ENCODE measurements at places on chromosomes 4 and X.

DNA sequence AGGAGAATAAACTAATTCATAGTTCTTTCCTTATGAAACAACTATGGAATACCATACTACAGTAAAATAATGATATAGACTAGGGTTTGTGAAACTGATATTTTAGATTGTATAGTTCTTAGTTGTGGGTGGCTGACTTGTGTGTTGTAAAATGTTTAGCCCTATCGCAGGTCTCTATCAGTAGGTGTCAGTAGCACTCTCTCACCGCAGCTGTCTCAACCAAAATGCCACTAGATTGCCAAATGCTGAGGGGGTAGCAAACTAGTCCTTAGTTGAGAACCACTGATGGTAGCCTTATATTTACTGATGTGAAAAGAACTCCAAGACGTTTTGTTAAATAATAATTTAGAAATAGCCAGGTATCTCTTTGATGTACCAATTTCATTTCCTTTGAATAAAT lies 48.1 kb downstream of the RHOXF2B start:
- H3K36me3 ChIP-seq: no peaks in the 10 kb centered on the region
- no peaks in the 10 kb centered on the region for H3K27me3 ChIP-seq
- H3K4me3 ChIP-seq: no peak overlapping the region
- H3K27ac ChIP-seq: no peak overlapping the region

DNA sequence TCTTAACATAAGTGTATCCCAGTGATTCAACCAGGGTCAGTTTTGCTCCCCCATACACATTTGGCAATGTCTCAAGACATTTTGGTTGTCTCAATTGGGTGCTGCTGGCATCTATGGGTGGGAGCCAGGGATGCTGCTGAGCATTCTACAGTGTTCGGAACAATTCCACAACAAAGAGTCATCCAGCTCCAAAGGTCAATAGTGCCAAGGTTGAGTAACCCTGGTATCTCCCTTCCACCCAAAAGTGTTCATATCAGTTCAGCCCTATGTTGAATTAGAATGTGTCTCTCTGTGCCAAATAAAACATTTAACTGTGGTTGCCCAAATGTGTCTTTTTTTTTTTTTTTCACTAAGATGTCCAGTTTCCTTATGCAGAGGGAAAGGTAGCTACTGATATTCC lies 129.4 kb upstream of the RAI2 start:
- no peaks in the 10 kb centered on the region for H3K36me3 ChIP-seq
- no peaks in the 10 kb centered on the region for H3K4me1 ChIP-seq
- no peak overlapping the region for H3K4me3 ChIP-seq
- H3K27ac ChIP-seq: no peak overlapping the region
- DNase-seq: no peak

DNA sequence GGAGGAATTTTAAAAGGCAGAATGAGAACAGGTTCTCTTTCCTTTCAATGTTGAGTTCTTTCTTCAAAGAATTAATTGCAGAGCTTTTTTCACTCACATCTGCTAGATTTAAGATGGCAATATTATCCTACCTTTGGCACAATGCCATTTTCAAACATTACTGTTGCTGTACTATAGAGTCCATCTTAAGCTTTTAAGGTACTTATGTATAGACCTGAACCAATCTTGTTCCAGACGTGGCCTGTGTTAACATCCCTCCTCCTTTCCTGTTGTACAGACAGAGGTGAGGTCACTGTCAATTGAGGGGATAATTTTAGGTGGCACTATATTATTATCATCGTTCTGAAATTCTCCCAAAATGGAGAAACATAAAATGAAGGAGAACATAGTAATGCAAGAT lies 53.0 kb upstream of the MYOZ2 start:
- no peak overlapping the region for H3K27ac ChIP-seq
- no peaks in the 10 kb centered on the region for H3K27me3 ChIP-seq
- no peaks in the 10 kb centered on the region for H3K4me1 ChIP-seq
- H3K4me3 ChIP-seq: no peak overlapping the region

GRCh38 chrX:140709421-140709846 lies at the start of gene LINC00632:
LINC00632 (plus strand) TSS chrX:140709759.
- peak within 1 kb of the TSS; percentile 45 for H3K27ac ChIP-seq
- DNase-seq: no peak
- peak within 1 kb of the TSS; percentile 52 for H3K4me3 ChIP-seq
- no peaks in the 10 kb centered on the region for H3K27me3 ChIP-seq

DNA sequence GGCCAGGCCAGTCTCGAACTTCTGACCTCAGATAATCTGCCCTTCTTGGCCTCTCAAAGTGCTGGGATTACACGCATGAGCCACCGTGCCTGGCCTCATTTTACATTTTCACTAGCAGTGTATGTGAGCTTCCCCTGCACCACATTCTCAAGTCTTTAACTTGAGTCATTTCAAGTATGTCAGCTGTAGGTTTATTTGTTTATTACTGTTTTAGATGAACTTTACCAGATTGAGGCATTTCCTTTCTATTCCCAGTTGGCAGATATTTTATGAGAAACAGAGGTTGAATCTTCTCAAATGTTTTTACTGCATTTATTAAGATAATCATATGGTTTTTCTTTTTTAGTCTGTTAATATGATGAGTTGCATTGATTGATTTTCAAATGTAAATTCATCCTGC lies 114.6 kb upstream of the SH3RF1 start:
- no peak overlapping the region for H3K4me3 ChIP-seq
- no peak for DNase-seq
- no peak overlapping the region for H3K27ac ChIP-seq
- H3K4me1 ChIP-seq: no peaks in the 10 kb centered on the region
- H3K27me3 ChIP-seq: no peaks in the 10 kb centered on the region

DNA sequence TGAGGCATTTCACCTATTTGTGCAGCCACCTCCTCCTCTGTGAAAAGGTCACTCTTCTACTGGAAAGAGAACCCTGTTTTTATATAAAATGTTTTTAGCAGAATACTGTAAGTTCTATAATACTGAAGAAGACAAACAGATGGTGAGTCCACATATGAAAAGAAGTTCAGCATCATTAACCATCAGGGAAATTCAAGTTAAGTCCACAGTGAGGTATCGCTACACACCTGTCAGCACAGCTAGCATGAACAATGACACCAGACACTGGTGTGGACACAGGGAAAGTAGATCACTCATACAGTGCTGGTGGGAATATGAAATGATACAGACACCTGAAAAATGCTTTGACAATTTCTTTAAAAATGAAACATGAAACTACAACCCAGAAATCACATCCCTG lies 133.0 kb downstream of the MAD2L1 start:
- H3K36me3 ChIP-seq: no peaks in the 10 kb centered on the region
- H3K4me1 ChIP-seq: no peaks in the 10 kb centered on the region
- DNase-seq: no peak

DNA sequence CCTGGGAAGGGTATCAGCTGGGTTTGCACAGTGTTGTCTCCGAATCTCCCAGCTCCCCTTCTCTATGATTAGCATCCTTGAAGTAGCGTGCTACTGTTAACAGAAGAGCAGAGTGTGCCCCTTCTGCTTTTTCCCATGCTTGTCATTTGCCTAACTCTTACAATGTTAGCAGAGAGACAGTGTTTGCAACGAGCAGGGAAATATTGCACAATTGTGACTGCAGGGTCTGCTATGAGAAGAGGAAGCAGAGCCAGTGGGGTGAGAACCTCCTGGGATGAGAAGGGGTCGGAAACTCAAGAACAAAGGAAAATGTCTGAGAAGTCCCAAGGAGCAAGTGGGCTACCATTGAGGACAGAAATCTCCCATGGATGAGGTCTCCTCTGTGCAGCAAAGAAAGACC lies 7.8 kb upstream of the CHRNA9 start:
- no peak overlapping the region for H3K4me3 ChIP-seq
- H3K4me1 ChIP-seq: no peaks in the 10 kb centered on the region
- no peaks in the 10 kb centered on the region for H3K36me3 ChIP-seq
- no peak overlapping the region for H3K27ac ChIP-seq
- DNase-seq: no peak

DNA sequence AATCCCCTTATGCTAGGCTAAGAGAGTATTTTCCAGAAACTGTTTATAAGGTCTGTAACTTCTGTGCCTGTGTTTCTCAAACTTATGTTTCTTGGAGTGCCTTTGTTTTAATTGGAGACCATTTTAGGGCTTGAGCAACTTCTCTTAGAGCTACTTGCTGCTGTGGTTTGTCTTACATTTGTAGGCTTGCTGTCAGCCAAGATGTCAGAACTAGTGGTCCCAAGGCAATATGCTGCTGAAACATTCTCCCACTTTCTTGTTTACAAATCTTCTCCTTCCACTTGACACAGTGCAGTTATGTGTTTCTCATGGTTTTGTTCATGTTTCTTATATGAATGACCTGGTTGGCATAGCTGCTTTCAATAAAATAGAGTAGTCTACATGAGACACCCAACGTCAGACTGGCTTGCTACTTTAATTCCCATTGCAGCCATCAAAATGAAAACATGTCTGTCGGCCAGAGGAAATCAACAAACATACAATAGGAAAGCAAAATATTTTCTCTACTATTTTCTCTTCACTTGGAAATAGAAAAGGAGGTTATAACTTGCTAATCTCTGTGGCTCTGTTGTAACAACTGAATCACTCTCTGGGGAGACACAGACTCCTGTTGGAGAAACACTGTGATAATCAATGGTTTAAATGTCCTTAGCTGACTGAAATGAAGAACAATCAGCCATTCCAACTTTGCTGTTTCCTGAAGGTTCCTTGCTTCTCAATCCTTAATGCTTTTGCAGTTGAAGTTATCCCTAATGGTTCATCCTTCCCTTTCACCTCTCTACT lies 426.4 kb downstream of the PDGFC start:
- H3K36me3 ChIP-seq: no peaks in the 10 kb centered on the region
- no peak for DNase-seq
- no peaks in the 10 kb centered on the region for H3K4me1 ChIP-seq
- no peak overlapping the region for H3K27ac ChIP-seq
- no peak overlapping the region for H3K4me3 ChIP-seq

DNA sequence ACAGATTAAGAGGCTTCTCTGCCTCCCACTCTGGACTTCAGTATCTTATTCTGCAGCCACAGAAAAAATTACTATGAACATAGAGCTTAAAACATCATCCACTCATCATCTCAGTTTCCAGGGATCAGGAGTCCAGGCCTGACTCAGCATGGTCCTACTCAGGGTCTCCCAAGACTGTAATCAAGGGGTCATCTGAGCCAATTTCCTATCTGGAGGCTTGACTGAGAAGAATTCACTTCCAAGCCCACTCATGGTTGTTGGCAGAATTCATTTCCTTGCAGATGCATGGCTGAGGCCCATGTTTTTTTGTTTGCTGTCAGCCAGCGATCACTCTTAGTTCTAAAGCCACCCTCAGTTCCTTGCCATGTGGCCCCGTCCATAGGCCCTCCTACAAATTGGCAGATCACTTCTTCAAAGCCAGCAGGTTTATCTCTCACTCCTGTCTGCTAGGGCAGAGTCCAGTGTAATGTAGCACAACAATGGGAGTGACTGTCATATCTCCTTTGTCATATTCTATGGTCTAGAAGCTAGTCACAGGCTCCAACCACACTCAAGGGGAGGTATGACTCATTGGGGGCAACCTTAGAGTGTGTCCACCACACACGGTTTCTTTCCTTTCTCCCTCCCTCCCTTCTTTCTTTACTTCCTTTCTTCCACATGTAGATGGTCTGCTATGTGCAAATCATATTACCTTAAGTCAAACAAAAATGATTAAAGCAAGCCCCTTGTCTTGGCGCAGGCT lies 251.6 kb downstream of the QDPR start:
- DNase-seq: no peak
- H3K27ac ChIP-seq: no peak overlapping the region
- H3K4me3 ChIP-seq: no peak overlapping the region
- H3K27me3 ChIP-seq: no peaks in the 10 kb centered on the region

DNA sequence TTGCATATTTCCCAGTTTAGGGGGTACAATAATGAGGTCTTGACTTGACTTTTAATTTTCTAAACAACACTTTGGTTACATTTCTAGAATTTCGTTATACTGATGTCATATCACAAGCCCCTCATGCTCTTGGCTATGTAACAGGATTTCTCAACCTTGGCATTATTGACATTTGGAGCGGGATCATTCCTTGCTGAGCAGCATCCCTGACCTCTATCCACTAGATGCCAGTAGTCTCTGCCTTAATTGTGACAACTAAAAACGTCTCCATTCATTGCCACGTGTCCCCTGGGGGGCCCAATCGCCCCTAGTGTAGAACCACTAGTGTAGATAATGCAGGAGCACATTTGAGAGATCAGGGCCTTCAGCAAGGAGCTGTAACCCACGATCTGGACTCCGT lies 234.2 kb upstream of the MID1 start:
- H3K36me3 ChIP-seq: no peaks in the 10 kb centered on the region
- no peak overlapping the region for H3K4me3 ChIP-seq
- no peak for DNase-seq
- no peaks in the 10 kb centered on the region for H3K27me3 ChIP-seq
- H3K4me1 ChIP-seq: no peaks in the 10 kb centered on the region

GRCh38 chr4:156505341-156505955 lies 466.2 kb downstream of the PDGFC start:
- no peak overlapping the region for H3K27ac ChIP-seq
- H3K27me3 ChIP-seq: no peaks in the 10 kb centered on the region
- peak; percentile 19 for DNase-seq
- no peaks in the 10 kb centered on the region for H3K36me3 ChIP-seq

- no peak for DNase-seq
- no peak overlapping the region for H3K27ac ChIP-seq
- H3K4me1 ChIP-seq: peaks cover 3% of the 10 kb centered on the region
- no peak overlapping the region for H3K4me3 ChIP-seq
Observed at GRCh38 chrX:70504772-70505450, 60.3 kb downstream of the DLG3 start.

- H3K4me3 ChIP-seq: no peak overlapping the region
- H3K27ac ChIP-seq: no peak overlapping the region
- no peak for DNase-seq
- H3K4me1 ChIP-seq: no peaks in the 10 kb centered on the region
Observed at GRCh38 chrX:41245641-41246040, 88.3 kb upstream of the DDX3X start.

DNA sequence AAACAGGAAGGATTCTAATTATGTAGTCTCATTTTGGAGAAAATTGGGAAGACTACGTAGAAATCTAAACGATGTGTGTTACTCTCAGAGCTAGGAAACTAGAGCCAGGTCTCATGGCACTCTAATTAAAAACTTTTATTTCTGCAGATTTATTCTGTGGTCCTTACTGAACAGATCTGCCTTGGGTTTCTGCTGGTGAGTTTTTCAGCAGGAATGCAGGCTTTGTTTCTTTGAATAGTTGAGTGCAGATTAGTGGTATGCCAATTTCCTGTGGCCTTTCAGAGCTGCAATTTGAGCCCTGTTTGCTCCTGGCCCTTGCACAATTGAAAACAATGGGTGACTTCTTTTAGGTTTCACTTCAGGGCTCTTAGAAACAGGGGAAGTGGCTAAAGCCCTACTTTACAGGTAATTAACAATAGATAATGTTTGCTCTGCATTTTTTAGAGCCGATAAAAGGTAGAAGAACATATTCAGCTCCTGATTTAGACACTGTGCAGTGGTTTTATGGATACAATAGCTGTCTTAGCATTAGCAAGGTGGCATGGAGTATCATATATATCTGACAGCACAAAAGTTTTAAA lies 21.8 kb downstream of the SPRY1 start:
- H3K27ac ChIP-seq: peak overlapping the region; percentile 61
- peaks cover 26% of the 10 kb centered on the region for H3K4me1 ChIP-seq
- peak; percentile 73 for DNase-seq
- no peaks in the 10 kb centered on the region for H3K36me3 ChIP-seq
- no peak overlapping the region for H3K4me3 ChIP-seq
